ENCODE measurements at places on chromosomes 2 and 18.

DNA sequence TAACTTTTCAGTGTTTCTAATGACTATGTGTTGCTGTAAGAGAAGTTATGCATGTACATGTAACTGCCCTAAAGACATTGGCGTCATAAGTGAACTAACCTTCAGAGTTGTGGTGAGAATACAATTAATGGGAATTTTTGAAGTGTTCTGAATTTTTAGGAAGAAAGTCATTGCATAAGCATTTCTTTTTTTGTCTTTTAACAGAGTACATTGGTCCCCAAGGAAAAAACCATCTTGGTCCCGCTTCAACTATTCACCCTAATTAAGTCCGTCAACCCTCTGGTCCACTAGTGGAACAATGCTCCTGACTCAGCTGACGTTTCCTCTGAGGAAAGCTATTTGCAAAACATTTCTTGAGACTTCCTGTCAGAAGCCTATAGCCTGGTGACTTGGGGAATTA lies 41.1 kb upstream of the VIT start:
- no peak for DNase-seq

DNA sequence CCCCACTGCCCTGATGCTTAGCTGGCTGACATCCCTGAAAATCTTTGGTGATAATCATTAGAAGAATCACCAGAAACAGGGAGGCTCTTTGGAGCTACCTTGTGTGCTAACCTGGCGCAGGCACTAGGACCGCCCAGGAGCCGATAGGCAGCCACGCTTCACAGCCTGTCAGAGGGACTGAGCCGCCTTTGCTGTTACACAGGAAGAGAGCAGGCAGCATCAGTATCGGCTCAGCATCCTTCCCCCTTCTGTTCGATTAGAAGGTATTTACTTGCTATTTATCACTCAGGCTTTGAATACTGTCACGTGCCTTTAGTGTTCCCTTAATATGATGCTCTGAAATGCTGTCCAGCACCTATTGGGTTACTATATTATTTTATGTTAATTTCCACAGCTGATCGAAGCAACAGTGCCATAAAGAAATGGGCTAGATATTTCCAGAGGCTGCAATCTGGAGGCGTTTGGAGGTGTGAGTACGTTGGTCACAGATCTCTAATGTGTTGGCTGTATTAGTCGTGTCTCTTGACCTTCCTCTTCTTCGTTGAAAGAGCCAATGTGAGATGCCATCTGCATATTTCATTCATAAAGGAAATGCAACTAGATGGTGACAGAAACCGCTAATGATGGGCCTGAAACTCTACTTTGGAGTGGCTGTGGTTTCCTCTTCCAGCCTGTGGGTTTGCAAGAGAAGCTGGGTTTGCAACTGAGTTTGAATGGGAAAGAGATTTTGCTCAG lies 110.4 kb upstream of the RAB27B start:
- DNase-seq: peak; percentile 75

DNA sequence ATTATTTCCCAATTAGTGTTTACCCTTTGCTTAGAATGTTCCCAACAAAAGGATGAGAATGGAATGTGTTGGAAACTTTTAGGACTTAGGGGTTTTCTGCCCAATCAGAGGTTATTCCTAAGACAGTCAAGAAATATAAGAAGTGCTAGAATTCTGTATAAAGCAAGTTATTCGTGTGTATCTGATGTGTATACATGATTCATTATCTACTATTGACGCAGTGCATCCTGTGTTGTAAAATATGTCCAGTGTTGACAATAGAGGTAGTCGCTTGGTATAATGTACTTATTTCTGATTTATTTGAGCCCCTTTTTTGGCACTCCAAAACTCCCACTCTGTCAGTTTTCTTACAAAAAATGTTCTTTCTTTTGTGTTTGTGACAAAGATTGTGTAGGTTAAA lies 881 bp downstream of the PIKFYVE start:
- peak; percentile 30 for DNase-seq

- DNase-seq: no peak
Observed at GRCh38 chr2:28579606-28580005, 83.7 kb downstream of the PLB1 start.

GRCh38 chr2:169329688-169330554 lies 32.4 kb downstream of the LRP2 start:
- no peak for DNase-seq

DNA sequence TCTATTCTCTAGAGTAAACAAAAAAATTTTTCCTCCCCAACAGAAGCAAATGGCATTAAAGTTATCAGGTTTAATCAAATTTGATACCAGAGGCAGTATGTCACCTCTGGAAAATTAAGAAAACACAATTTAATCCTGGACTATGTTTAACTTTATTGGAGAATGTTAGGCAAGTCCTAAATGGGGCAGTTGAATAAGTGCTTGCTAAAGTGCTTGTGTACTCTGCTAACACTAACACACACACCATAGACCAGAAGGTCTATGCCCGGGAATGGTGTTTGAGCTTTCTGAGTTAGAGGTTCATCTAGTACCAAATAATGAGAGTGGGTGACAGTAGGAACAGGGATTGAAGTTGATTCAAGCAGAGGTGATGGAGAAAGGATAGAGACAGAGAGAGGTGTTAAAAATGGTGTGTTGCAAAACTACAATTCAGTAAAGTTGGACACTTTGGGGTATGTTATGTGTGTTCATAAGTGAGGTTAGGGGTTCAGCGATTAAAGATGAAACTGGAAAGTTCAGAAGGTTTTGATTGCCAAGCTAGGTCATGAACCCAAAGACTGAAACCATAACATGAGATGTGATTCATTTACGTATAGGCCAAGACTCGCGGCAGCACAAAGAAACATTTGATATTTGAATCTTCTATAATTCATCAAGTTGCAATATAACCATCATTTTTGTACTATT lies 40.5 kb upstream of the PEX13 start:
- DNase-seq: no peak

DNA sequence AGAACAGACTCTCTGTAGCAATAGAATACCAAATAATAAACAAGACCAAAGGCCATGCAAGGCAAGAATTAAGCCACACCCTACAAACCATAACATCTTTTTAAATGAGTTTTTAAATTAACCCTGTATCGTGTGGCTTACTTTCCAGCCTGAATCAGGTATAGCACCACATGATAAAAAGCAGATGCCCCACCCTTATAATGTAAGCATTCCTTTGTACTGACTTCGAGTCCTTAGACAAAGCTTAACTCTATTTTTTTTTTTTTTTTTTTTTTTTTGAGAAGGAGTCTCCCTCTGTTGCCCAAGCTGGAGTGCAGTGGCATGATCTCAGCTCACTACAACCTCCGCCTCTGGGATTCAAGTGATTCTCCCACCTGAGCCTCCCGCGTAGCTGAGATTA lies 1.7 kb upstream of the C2orf42 start:
- no peak for DNase-seq

DNA sequence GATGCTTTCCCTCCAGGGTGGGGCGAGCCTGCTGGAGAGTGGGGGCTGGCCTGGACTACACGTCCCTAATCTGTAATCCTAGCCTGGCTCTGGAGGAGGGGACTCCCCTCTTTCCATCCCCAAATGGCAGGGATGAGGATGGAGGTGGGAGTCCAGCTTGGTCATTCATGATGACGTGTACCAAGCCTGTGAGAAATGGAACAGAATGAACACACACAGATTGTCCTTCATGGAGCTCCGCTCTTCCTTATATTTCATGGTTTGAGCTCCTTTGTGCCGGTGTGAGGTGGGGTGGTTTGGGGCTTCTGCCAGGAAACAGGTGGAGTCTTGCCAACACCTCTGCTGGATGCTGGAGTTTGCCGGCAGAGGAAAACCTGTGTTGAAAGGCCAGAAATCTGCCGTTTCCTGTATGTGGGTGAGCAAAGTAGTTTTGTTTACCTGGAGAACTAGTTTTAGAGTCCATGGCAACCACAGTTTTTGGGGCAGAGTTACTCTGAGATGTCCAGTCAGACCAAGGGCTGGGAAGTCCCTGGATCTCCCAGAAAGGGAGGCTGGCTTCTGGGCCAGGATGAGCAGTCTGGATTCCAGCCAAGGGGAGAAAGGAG lies 417.6 kb upstream of the MEX3C start:
- no peak for DNase-seq

DNA sequence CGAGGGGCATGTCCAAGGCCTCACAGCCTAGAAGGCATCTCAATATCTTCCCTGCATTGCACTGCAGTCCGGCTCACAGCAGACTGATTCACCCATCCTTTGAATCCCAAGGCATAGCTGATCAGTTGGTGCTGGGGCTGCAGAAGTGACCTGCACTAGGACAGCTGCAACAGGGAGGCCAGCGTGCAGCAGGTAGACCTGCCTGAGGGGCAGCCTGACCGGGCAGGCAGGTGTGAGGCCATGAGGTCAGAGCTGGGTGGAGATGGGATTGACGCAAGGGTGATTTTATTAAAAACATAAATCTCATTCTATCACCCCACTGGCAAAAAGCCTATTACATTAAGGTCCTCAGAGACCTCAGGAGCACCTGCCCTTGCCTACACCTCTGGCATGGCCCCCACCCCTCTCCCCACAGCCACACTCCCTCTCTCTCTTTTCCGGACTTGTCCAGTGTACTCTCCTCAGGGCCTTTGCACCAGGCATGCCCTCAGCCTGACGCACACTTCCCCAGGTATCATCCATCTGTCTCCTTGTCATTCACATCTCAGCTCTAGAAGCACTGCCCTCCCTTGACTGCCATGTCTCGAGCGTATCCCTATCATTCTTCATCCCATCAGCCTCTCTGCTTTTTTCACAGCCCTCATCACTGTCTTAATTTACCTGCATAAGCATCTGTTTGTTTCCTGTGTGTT lies 63.5 kb upstream of the WIPF1 start:
- no peak for DNase-seq
